Activated CD4-positive, alpha-beta T cell treated with anti-CD3 and anti-CD28 coated beads, Interleukin-2, Interleukin-6, amounts not matched to agents 100 ng/mL and 50 ng/mL, durations not matched to agents 16 hours and 8 hours (primary cell): ENCODE measurements at places on chromosomes 6 and 20.

GRCh38 chr6:104653781-104654180 lies 205.9 kb downstream of the HACE1 start:
- DNase-seq = no peak

DNA sequence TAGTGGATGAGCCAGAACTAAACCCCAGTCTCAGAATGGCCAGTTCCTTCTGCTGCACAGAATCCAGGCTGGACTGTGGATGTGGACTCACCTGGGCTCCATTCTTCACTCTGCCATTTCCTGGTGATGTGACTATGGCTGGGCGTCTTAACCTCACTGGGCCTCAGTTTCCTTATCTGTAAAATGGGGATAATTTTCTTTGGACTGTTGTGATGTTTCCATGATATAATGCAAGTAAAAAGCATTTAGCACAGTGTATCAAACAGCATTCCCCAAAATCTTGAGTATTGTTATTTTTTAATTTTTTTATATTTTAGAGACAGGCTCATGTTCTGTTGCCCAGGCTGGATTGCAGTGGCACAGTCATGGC lies 5.9 kb upstream of the IP6K3 start:
- no peak for DNase-seq

DNA sequence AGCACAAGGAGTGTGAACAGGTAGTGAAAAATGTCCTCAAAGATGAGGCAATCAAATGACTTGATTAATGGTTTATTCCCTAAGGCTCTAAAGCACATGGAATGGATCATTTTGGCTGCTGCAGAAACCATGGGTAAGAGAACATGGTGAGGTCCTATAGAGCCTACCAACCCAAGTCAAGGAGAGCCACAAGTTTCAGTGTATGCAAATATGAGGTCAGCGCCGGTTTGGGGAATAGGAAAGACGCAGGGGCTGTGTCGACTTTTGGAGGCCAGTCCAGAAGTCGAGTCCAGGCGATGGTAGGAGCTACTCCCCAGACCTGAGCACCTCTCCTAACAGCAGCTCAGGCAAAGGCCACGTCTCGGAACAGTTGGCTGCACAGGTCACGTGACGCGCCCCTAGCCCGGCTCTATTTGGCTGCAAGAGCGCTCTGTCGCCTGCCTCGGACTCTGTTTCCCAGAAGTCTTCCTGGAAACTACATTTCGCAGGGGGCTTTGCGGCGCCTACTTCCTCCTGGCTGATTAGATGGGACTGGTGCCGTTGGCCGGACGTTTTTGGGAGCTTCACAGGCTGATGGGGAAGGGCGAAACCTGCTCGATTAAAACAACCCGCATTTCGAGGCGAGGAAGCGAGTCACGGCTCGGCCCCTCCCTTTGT lies 74.4 kb upstream of the CHD6 start:
- peak; percentile 82 for DNase-seq

DNA sequence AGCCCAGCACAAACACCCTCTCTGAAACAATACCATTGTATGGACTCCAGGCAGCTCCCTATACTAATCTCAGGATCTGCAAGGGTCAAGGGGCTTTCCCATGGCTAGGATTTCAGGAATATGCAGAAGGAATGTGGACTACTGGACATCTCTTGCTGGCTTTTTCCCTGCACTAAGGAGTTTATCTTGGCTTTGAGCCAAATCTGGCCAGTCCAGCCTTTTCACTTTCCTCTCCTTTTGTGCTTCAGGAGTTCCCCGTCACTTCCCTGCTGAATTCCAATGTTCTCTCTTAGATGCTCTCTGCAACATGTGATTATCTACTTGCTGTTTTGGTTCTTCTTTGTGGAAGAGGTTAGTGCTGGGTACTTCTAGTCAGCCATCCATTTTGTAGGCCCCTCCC lies 568.2 kb downstream of the HDGFL1 start:
- DNase-seq = no peak

- no peak for DNase-seq
Observed at GRCh38 chr20:57481281-57481711, 43.6 kb downstream of the CTCFL start.
